ENCODE measurements at places on chromosomes 16 and 17.

GRCh38 chr17:48882272-48882671 is 10.3 kb upstream of the ATP5MC1 start:
- DNase-seq: no peak

- no peak for DNase-seq
These were observed 9.2 kb downstream of the C17orf67 start for GRCh38 chr17:56824503-56824902.

- DNase-seq: no peak
These were observed 15.6 kb downstream of the SDR42E1 start for GRCh38 chr16:81995651-81996050.

DNA sequence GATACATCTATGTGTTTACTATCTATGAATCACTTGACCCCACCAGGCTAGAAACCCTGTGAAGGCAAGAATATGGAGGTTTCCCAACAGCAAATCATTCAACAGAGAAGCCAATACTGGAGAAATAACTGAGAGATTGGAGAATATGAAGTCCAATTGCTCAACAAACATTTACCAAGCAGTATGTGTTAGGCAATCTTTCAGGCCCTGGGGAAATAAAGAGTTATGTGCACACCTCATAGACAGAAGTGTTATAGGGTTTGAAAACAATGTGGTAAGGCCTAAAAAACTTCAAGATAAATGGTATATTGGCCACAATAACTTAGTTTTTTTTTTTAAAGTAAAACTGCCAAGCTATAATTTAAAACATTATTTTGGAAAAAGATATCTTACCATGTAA is 1245.8 kb downstream of the CDH11 start:
- no peak for DNase-seq

DNA sequence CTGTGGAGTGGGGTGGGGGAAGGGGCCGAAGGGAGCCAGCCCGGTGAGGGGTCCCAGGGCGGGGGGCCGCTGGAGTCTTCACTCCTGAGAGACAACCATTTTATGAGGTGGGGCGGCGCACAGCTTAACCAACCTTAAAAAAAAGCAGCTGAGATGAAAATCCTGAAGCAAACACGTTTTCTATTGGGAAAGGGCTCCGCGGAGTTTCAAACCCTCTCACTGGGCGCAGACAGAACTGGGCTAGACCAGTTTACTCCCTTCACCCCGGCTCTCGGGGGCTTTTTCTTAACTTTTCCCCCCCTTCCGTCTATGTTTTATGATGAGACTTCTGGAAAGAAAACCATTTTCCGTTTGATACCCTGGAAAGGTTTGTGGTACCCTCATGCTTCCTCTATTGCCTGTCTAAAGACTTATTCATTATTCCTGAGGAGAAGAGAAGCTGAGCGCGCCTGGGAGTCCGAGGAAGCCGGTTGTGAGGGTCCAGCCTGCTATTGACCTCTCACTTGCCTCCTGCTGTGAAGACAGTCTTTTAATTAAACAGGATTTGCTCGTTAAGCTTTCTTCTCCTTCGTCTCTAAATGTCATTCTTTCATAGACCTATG is 482 bp upstream of the SSH2 start:
- DNase-seq: no peak

DNA sequence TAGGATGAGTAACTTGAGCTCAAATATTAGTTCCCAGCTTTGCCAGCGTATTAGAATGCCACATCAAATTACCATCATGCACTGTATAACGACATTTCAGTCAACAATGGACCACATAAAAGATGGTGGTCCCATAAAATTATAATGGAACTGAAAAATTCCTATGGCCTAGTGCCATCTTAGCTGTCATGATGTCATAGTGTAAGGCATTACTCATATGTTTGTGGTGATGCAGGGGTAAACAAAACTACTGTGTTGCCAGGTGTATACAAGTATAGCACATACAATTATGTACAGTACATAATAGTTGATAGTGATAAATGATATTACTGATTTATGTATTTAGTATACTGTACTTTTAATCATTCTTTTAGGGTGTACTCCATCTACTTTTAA is 54.4 kb upstream of the NETO2 start:
- DNase-seq: no peak

DNA sequence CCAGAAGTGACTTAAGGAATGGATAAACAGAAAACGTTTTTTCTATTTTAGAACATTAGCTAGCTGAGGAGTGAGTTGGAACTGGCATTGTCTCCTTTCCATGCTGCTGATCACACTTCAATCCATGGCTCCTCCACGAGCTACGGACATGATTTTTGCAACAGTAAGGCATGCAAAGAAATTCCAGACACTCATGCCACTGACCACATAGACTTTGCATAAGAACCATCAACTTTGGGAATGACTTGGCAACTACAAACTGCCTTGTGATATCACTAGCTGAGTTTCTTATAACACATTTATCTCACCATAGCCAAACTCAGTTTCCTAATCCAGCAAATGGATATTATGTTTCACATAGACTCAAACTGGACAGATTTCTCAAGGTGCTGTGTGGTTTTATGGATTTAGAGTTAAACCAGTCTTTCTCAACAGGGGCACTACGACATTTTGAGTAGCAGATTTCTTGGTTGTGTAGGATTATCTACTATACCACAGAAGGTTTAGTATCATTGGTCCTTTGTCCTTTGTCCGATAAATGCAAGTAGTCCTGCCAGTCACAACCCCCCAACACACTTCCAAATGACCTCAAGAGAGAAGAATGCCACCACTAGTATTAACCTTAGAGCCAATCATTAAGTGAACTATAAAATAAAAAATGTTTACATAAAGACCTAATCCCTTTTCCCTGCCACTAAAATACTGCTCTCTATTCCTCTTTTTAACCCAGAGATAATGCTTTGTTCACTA is 48.3 kb upstream of the C17orf78 start:
- peak; percentile 87 for DNase-seq

DNA sequence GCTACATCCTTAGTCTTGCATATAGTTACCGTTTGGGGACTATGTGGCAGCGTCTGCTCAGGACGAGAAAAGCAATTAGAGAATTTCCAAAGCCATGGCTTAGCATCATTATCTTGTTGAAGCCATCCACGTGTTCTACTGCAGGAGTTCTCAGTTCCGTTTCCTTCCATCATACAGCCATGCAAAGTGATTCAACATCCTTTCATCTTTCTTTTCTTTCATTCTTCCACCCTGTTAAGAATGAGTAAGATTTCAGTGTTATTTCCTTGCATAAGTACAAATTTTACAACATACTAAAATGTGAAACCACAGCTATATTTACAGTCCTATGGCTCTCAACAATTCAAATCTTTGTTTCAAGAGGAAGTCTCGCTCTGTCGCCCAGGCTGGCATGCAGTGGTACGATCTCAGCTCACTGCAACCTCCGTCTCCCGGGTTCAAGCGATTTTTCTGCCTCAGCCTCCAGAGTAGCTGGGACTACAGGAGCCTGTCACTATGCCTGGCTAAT is 3.8 kb downstream of the MARF1 start:
- no peak for DNase-seq

- DNase-seq: no peak
These were observed 12.5 kb downstream of the SLC16A3 start for GRCh38 chr17:82241183-82241925.

DNA sequence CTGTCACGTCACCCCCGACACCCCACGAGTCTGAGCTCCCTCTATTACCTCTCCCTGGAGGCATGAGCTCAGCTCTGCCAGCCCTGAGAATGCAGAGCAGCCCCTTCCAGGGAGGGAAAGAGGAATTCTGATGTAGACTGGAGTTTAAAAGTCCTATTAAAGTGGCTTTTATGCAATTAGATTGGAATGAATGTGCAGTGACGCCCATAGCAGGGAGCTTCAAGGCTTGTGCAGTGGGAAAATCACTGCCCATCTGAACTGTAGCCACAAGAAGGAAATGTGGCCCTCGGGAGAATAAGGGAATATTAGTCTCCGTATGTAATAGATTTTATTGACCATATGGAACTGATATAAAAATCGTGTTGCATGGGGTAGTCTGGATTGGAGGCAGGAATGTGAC is 66.9 kb downstream of the ZNF423 start:
- peak; percentile 24 for DNase-seq

DNA sequence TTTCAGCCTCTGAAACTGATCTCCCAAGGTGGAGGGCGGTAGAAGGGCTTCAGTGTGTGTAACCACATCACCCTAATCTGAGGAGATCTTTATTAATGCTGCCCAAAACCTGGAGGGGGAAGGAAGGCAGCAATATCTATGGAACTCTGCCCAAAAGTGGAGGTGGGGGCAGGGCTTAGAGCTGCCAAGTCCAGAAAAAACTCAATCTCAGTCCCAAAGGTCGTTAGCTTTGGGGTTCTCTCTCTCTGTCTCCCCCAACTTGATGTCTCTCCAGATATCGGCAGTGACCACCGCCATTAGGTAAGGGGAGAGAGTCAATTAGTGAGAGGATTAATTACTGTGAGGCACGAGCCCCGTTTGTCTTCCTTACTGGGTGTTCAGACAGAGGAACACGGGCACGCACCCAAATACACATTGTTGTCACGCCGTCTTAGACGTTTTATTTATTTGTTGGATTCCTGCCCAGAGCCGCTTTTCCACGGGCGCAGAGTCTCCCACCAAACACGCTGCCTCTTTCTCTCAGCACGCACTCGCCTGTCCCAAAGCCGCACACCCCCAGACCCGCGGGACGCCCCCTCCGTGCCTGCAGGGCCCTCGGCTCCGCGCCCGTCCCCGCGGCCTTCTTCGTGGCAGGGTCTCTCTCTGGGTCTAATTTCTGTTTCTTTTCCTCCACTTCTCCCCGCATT is 5.4 kb upstream of the LHX1 start:
- no peak for DNase-seq

DNA sequence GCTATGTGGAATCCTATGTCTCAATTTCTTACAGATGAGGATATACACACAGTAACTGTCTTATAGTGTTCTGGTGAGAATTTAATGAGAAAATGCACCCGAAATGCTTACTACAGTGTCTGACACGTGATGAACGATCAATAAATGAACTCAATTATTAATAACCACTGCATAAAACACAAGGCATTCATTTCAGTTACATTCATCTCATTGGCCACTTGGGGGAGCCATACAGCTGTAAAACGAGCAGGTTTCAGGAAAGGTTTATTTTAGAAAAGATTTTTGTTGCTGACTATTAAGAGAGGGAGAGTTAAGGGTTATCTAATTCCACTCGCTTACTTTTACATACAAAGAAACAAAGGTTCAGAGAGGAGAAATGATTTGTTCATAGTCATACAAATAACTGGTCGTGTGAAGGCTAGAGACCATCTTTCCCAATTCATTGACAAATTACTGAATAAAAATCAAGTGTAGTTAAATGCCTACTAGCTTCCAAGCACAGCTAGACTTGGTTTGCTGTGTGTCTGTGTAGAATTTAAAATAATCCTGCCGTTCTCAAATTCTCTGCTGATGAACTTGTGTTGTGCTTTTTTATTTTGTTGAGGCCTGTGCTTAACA is 160.1 kb downstream of the MAP2K4 start:
- peak; percentile 24 for DNase-seq

DNA sequence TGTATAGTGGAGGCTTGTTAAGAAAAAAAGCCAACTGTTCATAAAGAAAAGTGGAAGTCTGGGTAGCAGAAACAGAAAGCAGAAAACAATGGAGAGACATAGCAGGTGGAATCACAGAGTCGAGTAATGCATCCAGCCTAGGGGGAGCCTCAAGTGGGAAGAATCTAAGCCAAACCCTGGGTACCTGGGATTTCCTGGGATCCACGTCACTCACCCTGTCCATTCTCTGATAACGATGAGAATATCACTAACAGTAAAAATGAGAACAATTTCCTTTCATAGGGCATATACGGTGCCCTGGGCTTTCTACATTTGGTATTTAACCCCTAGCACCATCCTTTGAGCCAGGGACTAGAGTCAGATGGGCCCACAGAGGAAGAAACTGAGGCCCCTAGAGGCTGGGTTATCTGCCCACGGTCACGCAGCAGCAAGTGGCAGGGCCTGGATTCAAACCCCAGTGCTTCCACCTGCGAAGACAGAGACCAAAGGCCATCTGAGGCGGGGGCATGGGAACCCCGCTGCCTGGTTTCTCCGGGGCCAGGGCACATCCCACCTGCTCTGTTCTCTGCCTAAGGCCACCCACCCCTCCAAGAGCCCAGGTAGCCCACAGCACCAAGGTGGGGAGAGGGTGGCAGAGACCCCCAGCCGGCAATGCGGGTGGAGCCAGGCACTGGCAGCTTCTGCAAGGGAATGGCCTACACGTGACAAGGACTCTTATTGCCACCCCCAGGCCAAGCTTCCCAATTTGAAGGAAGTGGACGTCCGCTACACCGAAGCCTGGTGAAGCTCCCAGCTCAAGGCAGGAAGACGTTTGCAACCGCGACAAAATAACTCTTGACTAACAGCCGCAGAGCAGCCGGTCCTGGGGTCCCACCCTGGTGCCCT is 69.8 kb upstream of the PLCG2 start:
- DNase-seq: no peak

GRCh38 chr17:18102640-18103039 is 5.9 kb upstream of the MYO15A start:
- no peak for DNase-seq

DNA sequence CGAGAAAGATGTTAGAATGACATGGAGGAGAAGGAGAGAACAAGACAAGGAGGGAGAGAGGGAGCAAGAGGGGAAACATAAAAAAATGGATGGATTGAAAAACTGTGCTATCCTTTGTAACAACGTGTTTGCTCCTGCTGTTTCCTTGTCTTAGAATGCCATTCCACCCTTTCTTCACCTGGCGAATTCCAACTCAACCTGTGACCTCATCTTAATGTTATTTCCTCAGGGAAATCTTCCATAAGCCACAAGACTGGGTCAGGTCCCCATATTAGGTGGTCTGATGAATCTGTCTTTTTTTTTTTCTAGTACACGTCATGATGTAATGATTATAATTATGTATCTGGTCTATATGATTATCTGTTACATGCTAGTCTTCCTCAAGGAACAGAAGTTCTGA is 195.0 kb upstream of the MAF start:
- DNase-seq: no peak

DNA sequence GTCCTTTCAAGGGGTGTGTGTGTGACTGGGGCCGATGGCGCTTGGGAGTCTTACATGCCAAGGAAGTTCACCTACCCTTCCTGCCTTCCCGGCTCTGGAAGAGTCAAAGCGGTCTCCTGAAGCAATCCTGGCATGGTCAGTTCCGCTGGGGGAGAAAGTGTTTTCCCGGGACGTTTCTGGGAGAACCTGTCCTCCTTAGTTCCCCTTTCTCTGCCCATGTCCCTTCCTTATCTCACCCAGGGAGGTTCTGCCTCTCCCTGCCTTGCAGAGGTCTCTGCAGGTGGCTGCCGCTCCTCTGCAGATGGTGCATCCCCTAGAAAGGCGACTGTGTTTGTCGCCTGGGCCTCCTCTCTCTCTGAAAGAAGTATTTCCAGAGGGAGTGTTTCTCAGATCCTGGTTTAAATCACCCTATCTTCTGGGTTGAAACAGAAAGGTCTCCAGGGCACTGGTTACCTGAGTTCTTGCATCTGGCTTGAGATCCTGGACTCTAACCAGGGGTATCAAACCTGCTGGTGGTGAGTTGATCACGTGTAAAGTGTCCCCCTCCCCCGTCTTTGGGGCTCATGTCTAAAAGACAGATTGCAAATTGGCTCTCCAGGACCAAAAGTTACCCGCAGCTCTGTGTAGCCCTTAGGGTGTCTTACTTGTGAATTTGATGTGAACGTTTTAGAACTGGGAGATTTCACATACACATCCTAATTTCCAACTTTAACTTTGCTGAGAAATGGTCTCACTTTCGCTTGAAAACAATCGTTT is 1.9 kb downstream of the PRKCB start:
- no peak for DNase-seq

- DNase-seq: no peak
These were observed 52.0 kb upstream of the SDK2 start for GRCh38 chr17:73696251-73696650.
